Fibroblast of skin of left quadriceps (primary cell): ENCODE measurements at places on chromosomes 7 and 10.

DNA sequence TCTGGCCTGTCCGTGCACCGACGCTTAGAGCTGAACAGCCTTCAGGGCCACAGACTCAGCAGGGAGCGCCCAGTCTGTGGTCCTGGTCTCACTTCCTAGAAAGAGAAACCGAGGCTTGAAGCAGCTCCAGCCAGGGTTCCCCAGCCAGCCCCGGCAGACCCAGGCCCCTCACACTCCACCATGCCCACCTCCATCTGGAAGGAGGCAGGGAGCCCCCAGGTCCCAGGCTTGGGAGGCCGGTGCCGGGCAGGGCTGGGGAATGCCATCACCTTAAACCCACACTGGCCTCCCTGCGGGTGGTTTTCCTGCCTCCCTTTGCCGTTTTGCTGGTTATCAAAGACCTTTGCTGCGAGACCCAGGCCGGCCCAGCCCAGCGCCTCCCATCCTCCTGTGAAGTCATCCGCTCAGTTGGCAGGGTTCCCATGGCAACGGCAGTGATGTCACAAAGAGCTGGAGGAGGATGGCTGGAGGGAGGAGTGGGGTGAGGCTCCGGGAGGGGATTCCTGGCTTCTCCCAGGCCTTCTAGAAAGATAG is 24.0 kb downstream of the ELFN1 start:
- DNase-seq: peak; percentile 47

DNA sequence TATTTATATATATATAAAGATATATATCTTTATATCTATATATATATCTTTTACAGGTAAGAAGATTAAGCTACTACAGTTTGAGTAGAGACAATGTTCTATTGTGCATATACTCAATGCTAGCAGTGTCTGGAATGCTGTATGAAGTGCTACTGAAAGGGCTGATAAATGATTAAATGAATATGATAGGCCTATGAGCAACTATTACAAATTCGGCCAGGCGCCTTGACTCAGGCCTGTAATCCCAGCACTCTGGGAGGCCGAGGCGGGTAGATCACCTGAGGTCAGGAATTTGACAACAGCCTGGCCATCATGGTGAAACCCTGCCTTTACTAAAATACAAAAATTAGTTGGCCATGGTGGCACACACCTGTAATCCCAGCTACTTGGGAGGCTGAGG is 297.1 kb downstream of the CACNA2D1 start:
- no peak for DNase-seq

GRCh38 chr7:5375925-5376324 is 47.7 kb downstream of the TNRC18 start:
- DNase-seq: no peak

- no peak for DNase-seq
Observed at GRCh38 chr10:30540276-30540675, 89.3 kb downstream of the LYZL2 start.

- no peak for DNase-seq
Observed at GRCh38 chr7:115410972-115411686, 489.2 kb downstream of the MDFIC start.

DNA sequence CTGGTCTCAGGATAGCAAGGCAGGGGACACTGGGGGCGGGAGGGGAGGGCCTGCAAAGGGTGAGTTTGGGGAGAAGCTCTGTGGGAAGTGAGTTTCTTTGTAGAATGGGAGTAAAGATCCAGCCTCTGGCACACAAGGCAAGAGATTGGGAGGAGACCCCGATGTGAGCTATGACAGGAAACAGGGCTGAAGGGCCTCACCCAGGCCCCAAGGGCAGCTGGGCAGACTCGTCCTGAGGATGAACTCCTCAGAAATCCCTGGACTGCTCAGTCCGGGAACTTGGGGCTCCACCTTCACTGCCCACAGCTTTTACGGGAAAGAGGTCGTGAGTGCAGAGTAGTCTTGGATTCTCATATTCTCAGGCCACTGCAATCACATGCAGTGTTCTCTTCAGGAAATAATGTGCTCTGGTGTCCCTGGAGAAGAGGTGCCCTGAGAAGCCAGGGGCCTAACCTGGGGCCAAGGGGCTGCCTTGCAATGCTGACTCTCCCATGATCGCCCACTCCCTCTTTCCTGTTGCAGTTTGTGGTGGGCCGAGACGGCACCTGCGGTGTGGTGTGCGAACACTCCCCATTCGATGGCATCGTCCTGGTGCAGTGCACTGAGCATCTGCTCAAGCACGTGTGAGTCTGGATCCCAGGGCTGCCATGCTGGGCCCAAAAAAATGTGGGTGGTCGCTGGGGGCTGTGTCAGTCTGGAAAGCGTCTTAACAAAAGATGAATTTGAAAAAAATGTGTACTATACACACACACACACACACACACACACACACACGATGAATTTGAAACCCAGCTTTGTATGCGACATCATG is 31.3 kb upstream of the C10orf53 start:
- DNase-seq: no peak

DNA sequence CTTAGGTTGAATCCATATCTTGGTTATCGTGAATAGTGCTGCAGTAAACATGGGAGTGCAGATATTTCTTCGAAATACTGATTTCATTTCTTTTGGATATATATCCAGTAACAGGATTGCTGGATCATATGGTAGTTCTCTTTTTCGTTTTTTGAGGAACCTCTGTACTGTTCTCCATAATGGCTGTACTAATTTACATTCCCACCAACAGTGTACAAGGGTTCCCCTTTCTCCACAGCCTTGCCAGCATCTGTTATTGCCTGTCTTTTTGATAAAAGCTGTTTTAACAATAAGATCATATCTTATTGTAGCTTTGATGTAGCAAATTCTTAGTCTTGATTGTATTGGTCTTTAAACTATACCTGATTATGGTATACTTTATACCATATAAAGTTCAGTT is 45.3 kb downstream of the ZNRF2 start:
- no peak for DNase-seq

DNA sequence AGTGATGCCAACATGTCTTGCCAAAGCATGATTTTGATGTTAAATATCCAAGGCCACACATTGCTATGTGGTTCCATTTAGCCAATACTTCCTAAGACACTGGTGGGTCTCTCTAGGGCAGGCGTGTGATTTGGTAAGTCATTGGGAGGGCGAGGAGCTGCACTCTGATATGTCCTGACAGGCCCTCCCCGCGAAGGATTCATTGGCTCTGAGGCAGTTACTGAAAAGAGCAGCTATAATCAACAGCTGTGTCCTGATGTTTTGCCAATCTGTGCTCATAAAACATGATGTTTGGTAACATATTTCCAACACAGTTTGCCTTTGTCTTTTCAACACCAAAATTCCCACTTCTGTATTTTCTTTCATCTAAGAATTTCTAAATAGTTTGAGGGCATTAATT is 646.7 kb downstream of the PARD3 start:
- DNase-seq: no peak

- DNase-seq: no peak
Observed at GRCh38 chr7:141874787-141875186, 33.5 kb upstream of the PRSS37 start.
